ENCODE measurements at places on chromosomes 5 and 9. TPM values are rescaled to one million over a fixed set of nuclear protein-coding genes. Genes with fewer than 3 reads are reported as not detected.

GRCh38 chr9:132283165-132283564, 71.6 kb downstream of the SETX start:
- no peak for DNase-seq
- H3K27ac ChIP-seq, result no peak overlapping the region
- no peaks in the 10 kb centered on the region for H3K27me3 ChIP-seq
- H3K4me1 ChIP-seq, result peaks cover 3% of the 10 kb centered on the region
- peaks cover 100% of the 10 kb centered on the region for H3K36me3 ChIP-seq
- no peak overlapping the region for H3K4me3 ChIP-seq

DNA sequence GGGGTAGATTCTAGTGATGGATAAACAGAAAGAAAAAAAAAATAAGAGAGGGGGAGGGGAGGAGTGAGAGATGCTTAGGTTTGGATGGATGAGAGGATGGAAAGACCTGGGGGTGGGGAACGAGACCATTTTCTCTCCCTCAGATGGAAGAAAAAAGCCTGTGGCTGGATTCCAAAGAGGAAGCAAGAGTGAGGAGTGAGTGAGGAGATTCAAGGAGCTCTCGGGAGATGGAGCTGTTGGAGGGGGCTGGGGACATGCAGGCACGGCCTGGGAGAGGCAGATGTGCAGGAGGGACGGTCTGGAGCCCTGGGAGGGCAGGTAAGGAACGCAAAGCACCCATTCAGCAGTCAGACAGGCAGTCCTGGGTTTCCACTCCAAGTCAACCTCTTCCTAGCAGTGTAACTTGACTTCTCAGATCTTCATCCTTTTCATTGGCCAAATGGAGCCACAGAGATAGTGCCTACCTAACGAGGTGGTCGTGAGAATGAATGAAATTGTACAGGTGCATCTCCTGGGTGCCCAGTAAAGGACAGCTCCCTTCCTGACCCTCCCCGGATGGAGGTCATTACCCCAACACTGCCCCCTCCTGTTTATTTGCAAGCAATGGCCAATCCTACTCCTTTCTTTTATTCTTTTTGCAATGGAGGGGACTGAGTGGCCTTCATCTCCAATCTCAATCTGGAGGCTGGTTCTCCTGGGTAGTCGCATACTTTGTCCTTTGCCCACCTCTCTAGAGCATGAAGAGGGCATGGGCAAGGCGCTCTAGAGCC, 52.2 kb downstream of the PCDH1 start:
- H3K4me3 ChIP-seq, result no peak overlapping the region
- H3K27me3 ChIP-seq, result peaks cover 12% of the 10 kb centered on the region
- DNase-seq, result no peak
- H3K27ac ChIP-seq, result no peak overlapping the region
- H3K4me1 ChIP-seq, result no peaks in the 10 kb centered on the region
- no peaks in the 10 kb centered on the region for H3K36me3 ChIP-seq

- no peaks in the 10 kb centered on the region for H3K4me1 ChIP-seq
- peak; percentile 11 for DNase-seq
- H3K36me3 ChIP-seq, result no peaks in the 10 kb centered on the region
Measured at GRCh38 chr9:23682891-23683431, 143.1 kb downstream of the ELAVL2 start.

DNA sequence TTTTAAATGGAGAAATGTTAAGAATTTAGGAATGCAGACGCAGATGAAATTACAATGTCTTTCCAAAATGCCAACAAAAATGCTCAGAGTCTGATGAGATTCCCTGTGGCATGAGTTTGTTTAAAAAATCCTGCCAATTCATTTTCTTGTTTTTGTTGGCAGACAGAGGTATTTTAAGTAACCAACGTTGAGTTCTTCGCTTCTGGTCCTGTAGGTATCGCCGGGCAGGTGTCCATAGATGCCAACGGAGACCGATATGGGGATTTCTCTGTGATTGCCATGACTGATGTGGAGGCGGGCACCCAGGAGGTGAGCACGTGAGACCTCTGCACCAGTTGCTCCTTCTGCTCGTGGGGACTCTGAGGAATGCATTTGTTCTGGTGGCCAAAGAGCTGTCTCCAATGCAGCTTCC, 69.4 kb downstream of the NPR3 start:
- H3K4me1 ChIP-seq, result no peaks in the 10 kb centered on the region
- H3K27ac ChIP-seq, result no peak overlapping the region
- DNase-seq, result no peak

- no peaks in the 10 kb centered on the region for H3K4me1 ChIP-seq
- no peak overlapping the region for H3K27ac ChIP-seq
- no peaks in the 10 kb centered on the region for H3K27me3 ChIP-seq
- no peaks in the 10 kb centered on the region for H3K36me3 ChIP-seq
- H3K4me3 ChIP-seq, result no peak overlapping the region
Measured at GRCh38 chr5:69467442-69468225, 25.0 kb upstream of the OCLN start.

DNA sequence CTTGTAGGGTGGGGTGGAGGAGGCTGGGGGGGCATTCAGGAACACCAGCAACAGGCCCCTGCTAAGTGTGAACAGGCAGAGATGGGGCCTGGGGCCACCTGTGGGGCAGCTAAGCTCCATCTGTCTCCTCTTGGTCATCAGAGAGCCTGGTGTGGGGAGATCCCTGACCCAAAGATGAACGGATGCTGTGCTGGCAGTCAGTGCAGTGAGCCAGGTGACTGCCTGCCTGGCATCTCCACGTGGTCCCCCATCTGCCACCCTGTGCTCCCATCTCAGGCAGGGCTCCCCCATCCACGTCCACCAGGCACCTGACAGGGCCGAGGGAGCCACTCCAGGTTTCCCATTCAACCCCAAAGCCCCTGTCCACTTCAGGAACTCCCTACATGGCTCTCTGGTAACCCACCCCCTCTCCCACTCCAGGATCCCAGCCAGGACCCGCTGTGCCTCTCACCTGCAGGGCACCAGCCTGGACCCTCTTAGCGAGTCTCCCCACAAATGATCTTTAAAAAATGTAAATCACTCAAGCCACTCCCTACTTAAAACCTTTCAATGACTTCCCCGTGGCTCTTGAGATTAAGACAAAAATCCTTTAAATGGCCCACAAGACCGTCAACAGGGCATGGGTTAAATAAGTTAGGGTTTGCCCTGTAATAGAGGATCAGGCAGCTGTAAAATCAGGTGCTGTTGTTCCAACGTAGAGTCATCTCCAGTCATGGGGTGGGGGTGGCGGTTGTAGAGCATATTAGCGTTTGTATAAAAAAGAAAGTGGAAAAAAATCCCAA, 60.8 kb downstream of the LMX1B start:
- H3K27ac ChIP-seq, result no peak overlapping the region
- no peak overlapping the region for H3K4me3 ChIP-seq
- H3K27me3 ChIP-seq, result peaks cover 58% of the 10 kb centered on the region
- DNase-seq, result no peak
- H3K36me3 ChIP-seq, result no peaks in the 10 kb centered on the region
- peaks cover 17% of the 10 kb centered on the region for H3K4me1 ChIP-seq

Gene PRUNE2
- total RNA-seq, result 85.8 TPM

Gene CCDC192
- total RNA-seq, result 2.2 TPM

Gene CDH9
- not detected for total RNA-seq

DNA sequence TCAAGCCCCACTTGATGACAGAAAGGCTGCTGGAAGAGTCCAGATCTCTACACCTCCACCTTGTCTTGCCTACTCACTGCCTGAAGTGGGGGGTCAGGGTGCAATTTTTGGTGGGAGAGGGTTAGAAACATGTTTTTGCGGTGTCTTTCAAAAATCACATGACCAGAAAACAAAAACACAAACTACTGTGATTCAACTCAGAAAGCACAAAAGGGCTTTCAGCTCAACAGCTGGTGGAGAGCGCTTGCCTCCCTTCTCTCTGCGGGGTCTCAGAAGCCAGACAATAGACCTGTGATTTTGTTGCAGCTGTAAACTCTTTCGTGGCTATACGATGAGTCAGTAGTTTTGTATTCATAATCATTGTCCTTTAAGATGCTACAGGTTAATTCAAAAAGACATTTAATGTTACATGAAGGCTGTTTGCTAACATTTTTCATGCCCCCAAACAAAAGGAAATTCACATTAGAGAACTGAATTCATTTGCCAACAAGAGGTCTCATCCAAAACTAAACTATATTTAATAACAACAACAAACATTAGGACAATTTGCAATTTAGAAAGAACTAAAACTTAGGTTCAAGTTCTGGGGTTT, 172.6 kb upstream of the RAI14 start:
- no peak overlapping the region for H3K4me3 ChIP-seq
- H3K27me3 ChIP-seq, result no peaks in the 10 kb centered on the region
- no peak overlapping the region for H3K27ac ChIP-seq
- peaks cover 33% of the 10 kb centered on the region for H3K4me1 ChIP-seq
- H3K36me3 ChIP-seq, result no peaks in the 10 kb centered on the region
- DNase-seq, result no peak

DNA sequence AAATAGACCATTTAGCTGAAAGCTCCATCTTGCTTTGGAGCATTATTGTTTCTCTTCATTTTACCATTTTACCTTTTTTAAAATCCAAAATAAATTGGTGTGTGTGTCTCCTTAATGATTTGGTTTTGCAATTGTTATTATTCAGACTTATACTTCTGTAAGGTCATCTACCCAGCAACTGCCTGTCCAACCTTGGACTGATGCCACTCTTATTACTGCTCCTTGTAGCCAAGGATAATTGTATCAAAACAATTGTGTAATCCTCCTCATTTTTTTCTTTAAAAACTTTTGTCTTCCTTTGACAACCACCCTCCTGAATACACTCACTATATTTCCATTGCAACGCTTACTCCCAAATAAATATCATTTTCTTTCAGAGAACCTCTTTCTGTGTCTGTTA, 30.3 kb upstream of the HMGCR start:
- no peaks in the 10 kb centered on the region for H3K4me1 ChIP-seq
- no peak overlapping the region for H3K27ac ChIP-seq
- no peak overlapping the region for H3K4me3 ChIP-seq
- H3K27me3 ChIP-seq, result no peaks in the 10 kb centered on the region

Gene NPDC1
- total RNA-seq, result 268 TPM

Gene NRG2
- 1.0 TPM for total RNA-seq

DNA sequence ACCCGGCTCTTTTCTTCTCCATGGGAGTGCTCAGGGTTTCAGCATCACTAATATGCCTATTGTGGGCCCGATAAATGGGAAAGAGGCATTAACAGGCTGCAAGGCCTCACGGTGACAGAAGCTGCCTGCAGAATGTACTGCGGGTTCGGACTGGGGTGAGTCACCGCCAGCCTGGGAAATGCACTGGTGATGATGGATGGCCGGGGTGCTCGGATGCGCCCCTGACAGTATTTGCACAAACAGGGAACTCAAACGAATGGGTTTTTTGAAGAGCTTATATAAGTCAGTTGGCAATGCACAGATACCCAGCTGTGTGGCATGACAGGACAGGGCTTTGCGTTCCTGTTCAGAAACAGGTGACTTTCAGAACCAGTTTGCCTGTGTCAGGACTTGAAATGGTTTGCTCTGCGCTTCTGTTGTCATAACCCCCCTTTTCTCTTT, 42.0 kb upstream of the PITX1 start:
- no peaks in the 10 kb centered on the region for H3K36me3 ChIP-seq
- no peak for DNase-seq
- no peaks in the 10 kb centered on the region for H3K27me3 ChIP-seq
- H3K4me3 ChIP-seq, result no peak overlapping the region

Gene TPM2
- total RNA-seq, result 3,642 TPM

- H3K36me3 ChIP-seq, result no peaks in the 10 kb centered on the region
- no peak overlapping the region for H3K27ac ChIP-seq
- H3K4me3 ChIP-seq, result no peak overlapping the region
- no peak for DNase-seq
- no peaks in the 10 kb centered on the region for H3K4me1 ChIP-seq
Measured at GRCh38 chr9:20065796-20066700, 277.2 kb upstream of the SLC24A2 start.

Gene PCDHA9
- total RNA-seq, result 0.73 TPM

- H3K27ac ChIP-seq, result no peak overlapping the region
- H3K4me3 ChIP-seq, result no peak overlapping the region
- no peaks in the 10 kb centered on the region for H3K27me3 ChIP-seq
- DNase-seq, result no peak
- no peaks in the 10 kb centered on the region for H3K36me3 ChIP-seq
Measured at GRCh38 chr9:5569409-5569808, 59.1 kb downstream of the PDCD1LG2 start.

DNA sequence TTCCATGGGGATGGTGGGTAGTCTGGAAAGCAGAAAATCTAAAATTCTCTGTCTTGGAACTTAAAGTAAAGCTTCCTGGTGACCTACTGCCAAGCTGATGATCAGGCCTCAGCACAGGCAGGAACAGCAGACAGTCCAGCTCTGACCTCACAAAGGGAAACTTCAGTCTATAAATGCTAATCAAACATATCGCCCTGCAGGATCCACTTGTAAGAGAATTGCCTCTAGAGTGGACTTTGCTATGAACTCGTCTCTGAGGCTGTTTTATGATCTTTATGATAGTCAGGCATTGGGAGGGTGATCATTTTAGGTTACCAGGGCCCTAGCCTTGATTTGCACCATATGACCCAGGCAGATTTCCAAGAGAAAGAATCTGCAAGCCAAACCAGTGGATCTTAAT, 67.6 kb upstream of the SELENOP start:
- H3K36me3 ChIP-seq, result no peaks in the 10 kb centered on the region
- H3K4me3 ChIP-seq, result no peak overlapping the region
- H3K4me1 ChIP-seq, result no peaks in the 10 kb centered on the region
- H3K27ac ChIP-seq, result no peak overlapping the region
- no peak for DNase-seq
- H3K27me3 ChIP-seq, result no peaks in the 10 kb centered on the region

- H3K27me3 ChIP-seq, result peaks cover 5% of the 10 kb centered on the region
- peak; percentile 95 for DNase-seq
- H3K36me3 ChIP-seq, result no peaks in the 10 kb centered on the region
Measured at GRCh38 chr9:87148331-87149104, 201.2 kb upstream of the GAS1 start.

Gene PCA3
- total RNA-seq, result not detected

DNA sequence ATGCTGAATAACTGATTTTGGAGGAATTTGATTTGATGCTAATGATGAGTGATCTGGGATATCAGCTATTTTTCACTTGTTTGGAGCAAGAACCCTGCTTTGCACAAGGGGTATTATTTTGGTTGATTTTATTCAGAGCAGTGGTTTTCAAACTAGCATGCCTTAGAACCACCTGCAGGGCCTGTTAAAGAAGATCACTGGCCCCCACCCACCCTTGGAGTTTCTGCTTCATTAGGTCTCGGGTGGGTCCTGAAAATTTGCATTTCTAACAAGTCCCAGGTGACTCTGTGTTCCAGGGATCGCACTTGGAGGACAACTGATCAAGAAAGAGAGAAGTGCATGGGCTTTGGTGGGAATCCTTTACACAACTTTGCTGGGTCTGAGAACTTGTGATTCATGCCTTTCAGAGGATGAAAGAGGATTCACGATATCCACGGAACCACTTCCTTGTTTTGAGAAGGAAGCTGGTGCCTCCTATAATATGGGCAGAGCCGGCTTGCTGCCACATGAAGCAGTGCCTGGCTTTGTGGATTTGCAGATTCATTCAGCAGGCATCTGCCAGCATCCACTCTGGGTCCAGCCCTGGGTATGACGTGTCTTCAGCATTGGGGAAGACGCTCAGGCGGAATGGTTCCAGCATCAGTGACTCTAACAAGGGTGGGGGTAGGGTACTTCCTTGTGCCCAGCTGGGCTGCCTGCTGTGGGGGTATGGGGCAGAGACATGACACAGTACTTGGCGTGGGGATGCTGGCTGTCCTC, 106.6 kb upstream of the PITX1 start:
- no peaks in the 10 kb centered on the region for H3K4me1 ChIP-seq
- H3K4me3 ChIP-seq, result no peak overlapping the region
- H3K36me3 ChIP-seq, result no peaks in the 10 kb centered on the region

Gene CCDC152
- total RNA-seq, result 15.2 TPM

Gene AGXT2
- total RNA-seq, result not detected

Gene PGM5
- 33.9 TPM for total RNA-seq

- peaks cover 51% of the 10 kb centered on the region for H3K4me1 ChIP-seq
- H3K4me3 ChIP-seq, result no peak overlapping the region
- H3K27ac ChIP-seq, result no peak overlapping the region
- no peaks in the 10 kb centered on the region for H3K36me3 ChIP-seq
- no peaks in the 10 kb centered on the region for H3K27me3 ChIP-seq
Measured at GRCh38 chr5:14175381-14175780, 32.2 kb downstream of the TRIO start.
